ENCODE measurements at places on chromosomes 16 and 17.

GRCh38 chr17:13508896-13509295 lies 92.8 kb downstream of the HS3ST3A1 start:
- no peak for DNase-seq

- no peak for DNase-seq
Observed at GRCh38 chr17:76153640-76154039, 12.6 kb upstream of the FOXJ1 start.

DNA sequence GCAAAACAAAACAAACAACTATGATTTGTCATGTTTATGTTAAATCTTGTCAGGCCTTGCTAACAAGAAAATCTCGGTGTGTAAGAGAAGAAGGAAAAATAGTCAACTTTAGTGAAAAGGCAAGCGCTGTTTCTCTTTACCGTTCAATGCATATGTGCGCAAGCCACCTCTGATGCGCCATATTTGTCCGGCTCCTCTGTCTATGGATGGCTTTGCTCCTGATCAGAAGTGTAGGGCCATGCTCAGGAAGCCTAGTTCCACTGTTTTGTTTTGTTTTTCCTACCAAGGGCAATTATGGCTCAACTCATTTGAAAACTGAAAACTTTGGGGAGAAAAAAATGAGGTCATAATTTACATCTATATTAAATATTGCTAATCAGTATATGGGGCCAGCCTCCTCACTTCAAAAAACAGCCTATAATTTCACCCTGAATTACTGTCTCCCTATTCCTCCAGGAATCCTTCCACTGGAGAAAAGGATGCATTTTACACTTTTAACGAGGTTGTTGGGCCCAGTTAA lies 4.5 kb downstream of the MAF start:
- DNase-seq = no peak

- DNase-seq = no peak
Observed at GRCh38 chr17:12070561-12070960, 49.9 kb downstream of the MAP2K4 start.

DNA sequence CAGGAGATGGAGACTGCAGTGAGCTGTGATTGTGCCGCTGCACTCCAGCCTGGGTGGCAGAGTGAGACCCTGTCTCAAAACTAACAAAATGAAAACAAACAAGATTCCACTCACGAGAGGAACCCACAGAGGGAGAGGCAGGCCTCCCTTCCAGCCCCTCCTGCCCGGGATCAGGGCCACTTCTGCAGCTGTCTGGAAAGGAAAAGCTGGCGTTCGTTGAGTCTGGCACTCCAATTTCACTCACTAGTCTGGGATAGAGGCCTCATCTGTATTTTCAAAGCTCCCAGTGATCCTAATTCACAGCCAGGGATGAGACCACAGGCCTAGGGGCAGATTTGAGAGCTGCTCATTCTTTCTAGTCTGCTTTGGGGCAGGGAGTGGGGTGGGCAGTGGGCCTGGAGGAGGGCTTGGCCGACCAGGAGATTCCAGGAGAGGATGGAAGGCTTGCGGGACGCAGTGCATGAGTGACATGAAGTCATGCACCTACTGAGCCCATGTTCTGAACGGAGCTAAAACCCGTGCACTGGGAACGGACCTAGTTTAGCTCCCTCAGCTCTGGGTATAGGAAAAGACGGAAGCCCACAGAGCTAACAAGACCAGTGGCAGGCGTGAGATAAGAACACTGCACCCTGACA lies 54.0 kb downstream of the COTL1 start:
- peak; percentile 92 for DNase-seq

- no peak for DNase-seq
Observed at GRCh38 chr16:78297066-78297666, 197.7 kb downstream of the WWOX start.

DNA sequence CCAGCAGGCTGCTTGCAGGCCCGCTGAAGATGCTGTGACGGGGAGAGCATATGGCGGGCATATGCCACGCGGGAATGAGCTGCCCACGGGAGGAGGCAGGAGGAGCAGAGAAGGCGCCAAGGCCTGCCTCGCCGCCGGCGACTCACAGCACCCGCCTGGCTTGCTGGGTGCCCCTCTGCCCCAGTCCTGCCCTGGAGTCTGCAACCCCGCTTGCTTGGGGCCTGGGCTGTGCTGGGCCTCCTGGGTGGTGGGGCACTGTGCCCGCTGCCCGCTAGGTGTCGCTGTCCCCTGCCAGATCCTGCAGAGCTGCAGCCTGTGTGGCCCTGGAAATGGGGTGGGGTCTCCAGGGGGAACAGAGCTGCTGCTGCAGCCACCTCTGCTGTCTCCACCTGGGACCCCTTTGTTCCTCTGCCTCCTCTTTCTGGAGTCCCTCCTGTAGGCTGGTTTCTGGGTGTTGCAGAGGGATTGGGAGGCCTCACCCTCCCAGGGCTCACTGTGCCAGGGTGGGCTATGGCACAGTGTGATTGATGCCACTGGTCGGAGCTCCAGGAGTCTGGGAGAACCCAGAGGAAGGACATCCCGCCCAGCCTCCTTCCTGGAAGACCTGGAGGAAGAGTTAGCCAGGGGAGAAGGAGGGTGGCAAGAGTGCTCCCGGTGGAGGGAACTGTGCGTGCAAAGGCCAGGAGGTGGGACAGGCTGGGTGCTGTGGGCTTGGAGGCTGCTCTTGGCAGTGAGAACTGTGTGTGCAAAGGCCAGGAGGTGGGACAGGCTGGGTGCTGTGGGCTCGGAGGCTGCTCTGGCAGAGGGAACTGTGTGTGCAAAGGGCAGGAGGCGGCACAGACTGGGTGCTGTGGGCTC lies 141.0 kb upstream of the CIBAR2 start:
- peak; percentile 56 for DNase-seq

Measured in muscle of back (tissue), 13 donors.